ENCODE measurements at places on chromosomes 11 and 22. TPM values are rescaled to one million over a fixed set of nuclear protein-coding genes. Genes with fewer than 3 reads are reported as not detected.

DNA sequence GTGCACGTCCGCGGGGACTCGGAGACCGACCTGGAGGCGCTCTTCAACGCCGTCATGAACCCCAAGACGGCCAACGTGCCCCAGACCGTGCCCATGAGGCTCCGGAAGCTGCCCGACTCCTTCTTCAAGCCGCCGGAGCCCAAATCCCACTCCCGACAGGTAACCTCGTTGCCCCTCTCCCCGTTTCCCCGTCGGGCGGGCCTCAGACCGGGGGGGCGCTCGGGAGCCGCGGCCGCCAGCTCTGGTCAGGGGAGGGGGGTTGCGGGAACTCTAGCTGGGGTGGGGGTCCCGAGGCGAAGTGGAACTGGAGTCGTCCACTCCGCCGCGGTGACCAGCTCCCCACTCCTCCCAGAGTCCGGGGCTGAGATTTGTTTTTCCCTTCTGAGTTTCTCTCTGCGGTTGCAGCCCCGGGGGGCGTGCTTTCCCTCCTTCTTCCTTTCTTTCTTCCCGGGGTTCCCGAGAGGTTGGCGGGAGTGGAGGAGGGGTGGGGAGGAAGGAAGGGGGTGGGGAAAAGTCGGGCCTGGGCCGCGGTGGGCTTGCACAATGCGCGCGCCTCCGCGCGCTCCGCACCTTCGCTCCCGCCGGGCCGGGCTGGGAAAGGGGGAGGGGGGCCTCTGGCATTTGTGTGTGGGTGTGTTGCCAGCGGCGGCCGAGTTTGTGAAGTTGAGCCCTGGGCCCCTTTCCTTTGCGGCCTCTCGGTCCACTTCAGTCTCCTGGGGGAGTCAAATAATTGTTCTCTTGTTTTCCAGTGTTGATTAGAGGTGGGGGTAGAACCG, 952 bp downstream of the YAP1 start:
- peaks cover 11% of the 10 kb centered on the region for H3K36me3 ChIP-seq
- H3K27ac ChIP-seq = peak overlapping the region; percentile 99
- H3K27me3 ChIP-seq = no peaks in the 10 kb centered on the region

DNA sequence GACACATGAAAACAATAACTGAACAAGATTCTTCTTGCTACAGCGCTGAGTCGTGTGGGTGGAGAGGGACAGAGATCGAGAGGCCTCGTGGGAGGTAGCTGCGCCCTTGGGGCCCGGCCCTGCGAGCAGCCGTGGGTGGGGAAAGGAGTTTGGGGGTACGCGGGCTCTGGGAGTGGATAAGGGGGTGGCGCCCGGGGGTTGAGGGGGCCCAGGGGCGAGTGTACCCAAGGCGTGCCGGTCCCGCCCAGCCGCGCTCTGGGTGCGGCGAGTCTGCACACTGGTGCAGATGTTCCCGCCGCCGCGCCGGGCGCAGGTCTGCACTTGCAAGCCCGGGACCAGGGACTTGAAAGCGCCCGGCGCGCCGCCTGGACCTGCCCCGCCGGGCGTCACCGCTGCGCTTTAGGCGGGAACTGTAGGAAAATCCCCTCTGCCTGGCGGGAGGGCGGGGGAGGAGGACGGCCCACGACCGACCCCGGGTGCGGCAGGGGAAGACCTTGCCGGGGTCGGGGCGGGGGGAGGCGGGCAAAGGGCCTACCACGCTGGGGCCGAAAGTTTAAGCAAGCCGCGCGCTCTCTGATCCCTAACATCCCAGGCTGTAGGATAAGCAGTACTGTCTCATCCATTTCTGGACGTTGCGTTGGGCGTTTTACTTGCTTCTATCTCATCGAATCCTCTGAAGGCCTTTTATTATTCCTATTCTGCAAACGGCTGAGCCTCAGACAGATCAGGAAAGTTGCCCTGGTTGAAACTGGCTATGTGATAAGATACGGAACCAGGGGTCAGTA, 1.4 kb upstream of the KREMEN1 start:
- no peaks in the 10 kb centered on the region for H3K27me3 ChIP-seq
- peak overlapping the region; percentile 46 for H3K4me3 ChIP-seq
- peaks cover 31% of the 10 kb centered on the region for H3K4me1 ChIP-seq
- H3K27ac ChIP-seq = no peak overlapping the region
- no peaks in the 10 kb centered on the region for H3K36me3 ChIP-seq

DNA sequence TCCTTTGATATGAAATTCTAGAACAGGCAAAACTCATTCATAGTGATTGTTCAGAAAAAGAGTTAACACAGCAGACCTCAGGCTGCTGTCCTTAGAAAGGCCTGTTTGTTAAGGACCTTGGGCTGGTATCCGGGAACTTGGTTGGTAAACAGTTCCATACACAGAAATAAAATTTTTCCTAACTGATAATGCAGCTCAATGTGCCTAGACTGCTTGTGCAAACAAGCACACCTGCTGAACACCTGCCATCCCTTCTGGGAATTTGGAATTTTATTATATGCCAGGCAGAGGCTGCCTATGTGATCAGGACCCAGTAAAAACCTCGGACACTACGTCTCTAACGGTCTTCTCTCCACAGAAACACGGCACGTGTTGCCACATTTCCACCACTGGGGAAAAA, 11.5 kb downstream of the THAP12 start:
- no peak overlapping the region for H3K4me3 ChIP-seq
- no peak overlapping the region for H3K27ac ChIP-seq
- H3K4me1 ChIP-seq = peaks cover 12% of the 10 kb centered on the region
- H3K36me3 ChIP-seq = no peaks in the 10 kb centered on the region
- no peaks in the 10 kb centered on the region for H3K27me3 ChIP-seq

DNA sequence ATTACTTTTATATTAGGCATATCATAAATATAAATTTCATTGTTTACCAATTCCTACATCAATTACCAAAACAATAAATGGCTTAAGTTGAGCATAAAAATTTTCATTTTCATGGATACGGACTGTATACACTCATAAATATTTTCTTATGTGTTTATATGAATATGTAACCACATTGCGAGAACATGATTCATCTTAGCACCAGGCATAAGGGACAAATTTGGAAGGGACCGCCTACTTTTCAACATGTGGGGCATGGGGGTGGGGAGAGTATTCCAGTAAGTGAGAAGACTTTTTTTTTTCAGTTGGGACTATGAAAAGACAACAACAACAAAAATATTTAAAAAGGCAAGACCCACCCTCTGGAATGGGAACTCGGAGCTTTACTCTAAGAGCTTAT, 296.1 kb downstream of the RAB38 start:
- no peaks in the 10 kb centered on the region for H3K36me3 ChIP-seq
- H3K27ac ChIP-seq = no peak overlapping the region
- no peaks in the 10 kb centered on the region for H3K4me1 ChIP-seq
- DNase-seq = no peak
- no peaks in the 10 kb centered on the region for H3K27me3 ChIP-seq
- no peak overlapping the region for H3K4me3 ChIP-seq

DNA sequence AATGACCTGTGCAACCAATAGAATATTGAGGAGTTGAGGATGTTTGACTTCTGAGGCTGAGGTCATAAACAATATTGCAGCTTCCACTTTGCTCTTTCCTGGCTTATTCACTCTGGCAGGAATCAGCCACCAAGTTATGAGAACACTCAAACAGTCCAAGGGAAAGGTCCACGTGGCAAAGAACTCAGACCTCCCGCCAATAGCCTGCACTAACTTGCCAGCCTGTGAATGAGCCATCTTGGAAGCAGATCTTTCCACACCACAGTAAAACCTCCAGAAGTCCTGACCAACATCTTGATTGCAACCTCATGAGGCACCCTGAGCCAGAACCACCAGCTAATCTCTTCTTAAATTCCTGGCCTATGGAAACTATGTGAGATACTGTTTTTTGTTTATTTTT, 22.7 kb upstream of the PICALM start:
- H3K27ac ChIP-seq = no peak overlapping the region
- no peaks in the 10 kb centered on the region for H3K27me3 ChIP-seq
- H3K36me3 ChIP-seq = no peaks in the 10 kb centered on the region
- no peak overlapping the region for H3K4me3 ChIP-seq
- H3K4me1 ChIP-seq = peaks cover 14% of the 10 kb centered on the region

GRCh38 chr11:57482782-57483561, 22.6 kb downstream of the RTN4RL2 start:
- no peak overlapping the region for H3K27ac ChIP-seq
- H3K4me3 ChIP-seq = peak overlapping the region; percentile 20

DNA sequence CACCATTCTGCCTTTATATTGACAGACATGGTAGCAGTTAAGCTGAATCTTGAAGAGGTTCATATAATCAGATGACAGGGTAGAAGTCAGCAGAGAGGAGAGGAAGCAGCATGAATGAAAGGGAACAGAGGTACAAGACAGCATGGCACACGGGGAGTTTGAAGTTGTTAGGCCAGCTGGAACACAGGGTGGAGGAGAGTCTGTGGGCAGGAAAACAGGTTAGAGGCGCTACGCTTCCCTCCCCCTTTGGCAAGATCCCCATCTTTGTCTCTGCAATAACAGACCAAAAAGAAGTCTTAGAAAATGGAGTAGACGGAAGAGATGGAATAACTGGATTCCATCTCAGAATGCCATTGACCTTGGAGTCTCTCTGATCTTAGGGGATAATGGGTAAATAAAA, 20.0 kb upstream of the NDUFC2 start:
- H3K27ac ChIP-seq = no peak overlapping the region
- no peak overlapping the region for H3K4me3 ChIP-seq
- H3K4me1 ChIP-seq = no peaks in the 10 kb centered on the region
- no peak for DNase-seq

- H3K4me1 ChIP-seq = no peaks in the 10 kb centered on the region
- H3K27ac ChIP-seq = no peak overlapping the region
- H3K4me3 ChIP-seq = no peak overlapping the region
- DNase-seq = no peak
- no peaks in the 10 kb centered on the region for H3K27me3 ChIP-seq
These were observed 865 bp upstream of the ZNF280A start for GRCh38 chr22:22520667-22521602.

GRCh38 chr11:133900176-133901105, 55.1 kb upstream of the SPATA19 start:
- H3K36me3 ChIP-seq = peaks cover 5% of the 10 kb centered on the region
- DNase-seq = peak; percentile 37
- no peaks in the 10 kb centered on the region for H3K4me1 ChIP-seq

DNA sequence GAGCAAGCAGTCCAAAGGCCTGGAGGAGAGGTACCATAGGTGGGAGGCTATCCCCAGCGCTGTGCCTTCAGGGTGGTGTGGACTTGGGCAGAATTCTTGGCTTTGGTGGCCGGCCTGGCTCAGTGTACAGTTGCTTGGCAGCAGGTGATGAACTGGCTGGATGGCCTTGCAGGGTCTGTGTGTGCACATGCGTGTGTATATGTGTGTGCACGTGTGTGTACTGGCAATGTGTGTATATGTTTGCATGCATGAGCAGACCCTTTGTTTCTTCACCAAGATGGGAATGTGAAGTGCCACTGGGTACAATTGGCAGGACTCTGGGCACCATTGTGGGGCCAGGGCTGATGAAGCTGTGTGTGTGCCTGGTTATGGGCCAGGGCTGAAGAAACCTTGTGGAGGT, 53.0 kb downstream of the CEP164 start:
- no peaks in the 10 kb centered on the region for H3K4me1 ChIP-seq
- DNase-seq = peak; percentile 55

GRCh38 chr11:62242021-62242420, at the start of gene SCGB1D2:
Gene SCGB1D2, plus strand, starts transcription at chr11:62242239. Its CDS starts 69 bp downstream, at chr11:62242308.
- no peak within 1 kb of the TSS for H3K27ac ChIP-seq
- DNase-seq = no peak
- H3K4me1 ChIP-seq = no peaks in the 10 kb centered on the region
- no peaks in the 10 kb centered on the region for H3K36me3 ChIP-seq
- no peaks in the 10 kb centered on the region for H3K27me3 ChIP-seq

- no peak for DNase-seq
- no peak overlapping the region for H3K27ac ChIP-seq
- H3K4me3 ChIP-seq = no peak overlapping the region
- H3K27me3 ChIP-seq = no peaks in the 10 kb centered on the region
These were observed 15.8 kb downstream of the CHST1 start for GRCh38 chr11:45649544-45650165.

DNA sequence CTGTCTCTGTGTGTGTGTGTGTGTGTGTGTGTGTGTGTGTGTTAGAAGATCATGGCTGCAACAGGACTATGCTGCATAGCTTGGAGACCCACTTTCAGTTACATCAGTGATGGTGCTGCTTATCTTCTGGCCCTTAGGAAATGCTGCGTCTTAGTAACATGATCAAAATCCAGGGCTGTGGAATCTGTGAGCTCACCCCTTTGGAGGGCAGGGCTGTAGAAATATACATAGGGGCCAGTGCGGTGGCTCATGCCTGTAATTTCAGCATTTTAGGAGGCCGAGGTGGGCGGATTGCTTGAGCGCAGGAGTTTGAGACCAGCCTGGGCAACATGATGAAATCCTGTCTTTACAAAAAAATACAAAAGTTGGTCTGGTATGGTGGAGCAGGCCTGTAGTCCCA, 151.5 kb upstream of the RASSF10 start:
- H3K4me3 ChIP-seq = no peak overlapping the region
- H3K27ac ChIP-seq = no peak overlapping the region
- H3K4me1 ChIP-seq = peaks cover 65% of the 10 kb centered on the region
- H3K27me3 ChIP-seq = no peaks in the 10 kb centered on the region
- no peaks in the 10 kb centered on the region for H3K36me3 ChIP-seq

- H3K27ac ChIP-seq = no peak overlapping the region
- no peaks in the 10 kb centered on the region for H3K27me3 ChIP-seq
- DNase-seq = peak; percentile 17
These were observed 2.2 kb downstream of the MRGPRD start for GRCh38 chr11:68978626-68978930.

DNA sequence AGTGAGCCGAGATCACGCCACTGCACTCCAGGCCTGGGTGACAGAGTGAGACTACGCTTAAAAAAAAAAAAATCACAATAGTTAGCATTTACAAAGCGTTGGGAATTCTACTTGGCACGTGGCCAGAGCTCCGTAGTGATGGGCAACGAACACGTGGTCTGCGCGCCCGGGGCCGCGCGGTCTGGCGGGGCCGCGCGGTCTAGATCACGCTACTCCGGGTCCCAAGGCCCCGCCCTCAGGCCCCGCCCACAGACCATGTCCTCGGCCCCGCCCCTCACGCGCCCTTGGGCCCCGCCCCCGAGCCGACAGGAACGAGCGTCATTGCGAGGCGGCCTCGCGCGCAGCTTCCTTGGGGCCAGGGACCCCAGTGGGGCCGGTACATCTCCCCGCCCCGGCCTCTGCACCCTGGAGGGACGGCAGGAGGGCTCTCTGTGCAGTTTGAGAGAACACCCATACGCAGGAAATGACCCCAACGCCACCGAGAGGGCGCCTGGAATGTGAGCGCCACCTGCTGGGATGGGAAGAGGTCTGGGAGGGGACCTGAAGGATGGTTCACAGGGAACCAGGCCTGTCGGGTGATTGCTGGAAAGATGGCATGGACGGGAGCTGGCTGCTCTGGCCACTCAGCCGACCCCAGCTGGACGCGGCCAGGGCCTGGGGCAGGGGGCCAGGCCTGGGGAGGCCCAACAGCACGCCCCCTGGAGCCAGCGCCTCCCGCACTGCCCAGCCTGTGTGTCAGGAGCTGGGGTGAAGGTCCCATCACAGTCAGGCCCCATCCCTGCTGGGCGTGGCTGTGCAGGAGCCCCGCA, 2.0 kb upstream of the PTDSS2 start:
- H3K36me3 ChIP-seq = peaks cover 11% of the 10 kb centered on the region
- H3K27ac ChIP-seq = peak overlapping the region; percentile 92
- no peaks in the 10 kb centered on the region for H3K4me1 ChIP-seq
- no peaks in the 10 kb centered on the region for H3K27me3 ChIP-seq
- peak; percentile 97 for DNase-seq

MOV10L1 gene
- total RNA-seq = 1.8 TPM

ISX gene
- total RNA-seq = not detected

CARD18 gene
- total RNA-seq = not detected

IFITM10 gene
- 1.4 TPM for total RNA-seq

NCAPH2 gene
- 34.8 TPM for total RNA-seq

Measured in sigmoid colon (tissue), 7 donors.